ENCODE measurements at places on chromosomes 4 and X.

DNA sequence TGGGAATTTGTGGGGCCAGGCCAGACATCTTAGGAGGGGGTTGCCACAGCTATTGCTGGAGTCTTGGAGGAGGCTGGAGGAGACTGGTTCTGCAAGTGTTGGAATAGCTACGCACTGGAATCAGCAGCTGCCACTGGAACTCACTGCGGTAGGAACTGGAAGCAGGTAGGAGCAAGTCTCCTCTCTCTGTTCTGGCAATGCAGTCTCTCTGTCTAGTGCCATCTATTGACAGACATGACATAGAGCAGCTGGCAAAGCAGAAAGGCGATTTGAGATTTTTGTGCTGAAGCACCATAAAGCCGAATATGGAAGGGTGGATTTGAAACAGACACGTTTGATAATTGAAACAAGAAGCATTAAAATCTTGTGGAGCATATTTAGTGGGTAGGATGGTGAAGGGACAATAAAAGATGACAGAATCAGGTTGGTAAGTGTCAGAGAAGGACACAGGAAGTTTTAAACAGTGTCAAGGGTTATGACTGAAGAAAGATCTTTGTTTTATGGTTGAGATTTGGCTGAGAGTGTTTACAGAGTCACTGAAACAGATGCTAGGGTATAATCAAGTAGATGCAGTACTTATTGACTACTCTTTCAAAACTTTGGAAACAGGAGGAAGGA is 23.5 kb upstream of the SYNPO2 start:
- DNase-seq, result peak; percentile 49

DNA sequence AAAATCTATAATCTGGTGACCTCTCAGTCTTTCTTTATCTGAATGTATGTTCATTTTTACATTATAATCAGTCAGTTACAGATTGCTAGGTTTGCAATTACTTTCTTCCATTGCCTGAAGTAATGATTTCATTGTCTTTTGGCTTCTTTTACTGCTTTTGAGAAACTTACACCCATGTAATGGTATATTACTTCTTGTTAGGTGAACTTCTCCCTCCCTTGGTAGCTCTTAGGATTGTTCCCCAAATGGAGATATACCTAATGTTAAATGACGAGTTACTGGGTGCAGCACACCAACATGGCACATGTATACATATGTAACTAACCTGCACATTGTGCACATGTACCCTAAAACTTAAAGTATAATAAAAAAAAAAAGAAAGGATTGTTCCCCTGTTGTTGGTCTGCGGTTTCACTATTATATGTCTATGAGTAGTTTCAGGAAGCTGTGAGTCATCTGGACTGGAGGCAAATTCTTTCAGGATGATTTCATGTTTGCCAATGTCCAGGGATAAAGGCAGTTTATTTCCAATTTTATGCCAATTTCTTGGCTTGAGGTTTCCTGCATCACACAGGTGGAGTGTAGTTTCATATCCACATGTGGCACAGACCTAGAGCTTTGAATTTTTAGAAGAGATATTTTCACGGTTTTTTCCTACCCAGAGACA is 21.8 kb downstream of the SPANXC start:
- no peak for DNase-seq

- no peak for DNase-seq
Measured at GRCh38 chr4:169437299-169438047, 166.7 kb upstream of the SH3RF1 start.

DNA sequence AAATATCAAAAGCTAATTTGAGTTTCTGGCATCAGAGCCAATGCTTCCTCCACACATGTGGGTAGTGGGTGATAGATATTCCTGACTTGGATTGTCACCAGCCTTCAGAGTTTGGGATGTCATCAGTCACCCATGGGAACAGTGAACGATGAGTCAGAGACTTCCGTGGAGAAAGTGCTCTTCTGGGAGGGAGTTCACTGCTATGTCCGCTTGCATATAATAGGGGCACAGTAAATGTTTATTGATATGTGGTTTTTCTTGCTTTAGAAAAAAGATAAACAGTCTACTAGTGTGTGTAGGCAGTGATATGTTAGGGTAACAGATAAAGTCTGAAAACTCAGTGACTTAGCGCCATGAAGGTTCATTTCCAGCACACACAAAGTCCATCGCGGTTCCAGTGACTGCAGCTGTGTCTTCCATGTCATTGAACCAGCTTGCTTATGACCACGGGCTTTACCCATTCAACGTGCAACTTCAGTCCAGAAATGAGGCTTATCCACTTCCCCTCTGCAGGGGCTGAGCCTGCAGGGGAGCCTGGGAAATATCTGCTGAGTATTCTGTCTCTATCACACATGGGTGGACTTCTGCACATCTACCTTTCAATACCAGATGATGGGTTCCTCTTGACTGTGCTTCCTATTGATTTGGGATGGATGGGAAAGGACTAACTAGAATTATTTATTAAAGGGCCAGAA is 87.7 kb upstream of the WWC2 start:
- DNase-seq, result no peak

GRCh38 chr4:80069837-80070731 is 2.9 kb downstream of the ANTXR2 start:
- DNase-seq, result no peak

DNA sequence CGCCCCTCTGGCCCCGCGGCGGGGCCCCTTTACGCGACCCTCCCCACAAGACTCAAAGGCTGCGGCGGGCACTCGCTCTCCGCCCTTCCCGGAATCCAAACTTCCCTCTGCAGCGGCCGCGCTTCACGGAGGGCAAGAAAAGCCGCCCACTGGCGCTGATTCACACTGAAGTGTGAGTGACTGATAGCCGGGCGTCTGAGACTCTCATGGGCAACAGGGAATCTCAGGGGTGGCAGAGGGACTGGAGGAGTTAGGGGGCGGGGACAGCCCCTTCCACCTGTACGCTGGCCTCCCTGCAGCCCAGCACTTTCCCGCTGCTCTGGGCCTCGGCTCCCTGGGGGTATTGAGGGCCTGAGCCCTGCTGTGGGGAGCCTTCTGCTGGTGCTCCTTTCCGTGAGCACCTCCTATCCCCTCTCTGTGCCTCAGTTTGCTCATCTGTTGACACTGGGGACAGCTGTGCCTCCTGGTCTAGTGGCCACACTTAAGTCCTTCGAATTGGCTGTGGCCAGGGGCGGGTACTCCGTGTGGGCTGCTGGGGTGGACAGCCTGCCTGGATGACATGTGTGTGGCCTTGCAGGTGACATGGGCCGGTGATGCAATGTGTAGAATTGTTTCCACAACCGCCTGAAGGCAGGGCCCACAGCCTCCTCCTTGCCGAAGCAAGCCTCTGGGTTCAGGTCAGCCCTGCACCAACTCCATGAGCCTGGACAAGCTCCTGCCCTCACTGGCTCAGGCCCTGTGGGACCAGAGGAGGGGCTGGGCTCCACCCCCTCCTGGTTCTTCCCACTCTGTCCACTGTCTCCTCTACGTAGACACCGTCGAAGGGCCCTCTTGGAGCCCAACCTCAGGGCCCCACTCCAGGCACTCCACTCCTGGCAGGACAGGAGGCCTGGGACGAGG is 951 bp downstream of the SH3BP2 start:
- DNase-seq, result no peak

- no peak for DNase-seq
Measured at GRCh38 chrX:40054793-40055192, 43.0 kb downstream of the BCOR start.

DNA sequence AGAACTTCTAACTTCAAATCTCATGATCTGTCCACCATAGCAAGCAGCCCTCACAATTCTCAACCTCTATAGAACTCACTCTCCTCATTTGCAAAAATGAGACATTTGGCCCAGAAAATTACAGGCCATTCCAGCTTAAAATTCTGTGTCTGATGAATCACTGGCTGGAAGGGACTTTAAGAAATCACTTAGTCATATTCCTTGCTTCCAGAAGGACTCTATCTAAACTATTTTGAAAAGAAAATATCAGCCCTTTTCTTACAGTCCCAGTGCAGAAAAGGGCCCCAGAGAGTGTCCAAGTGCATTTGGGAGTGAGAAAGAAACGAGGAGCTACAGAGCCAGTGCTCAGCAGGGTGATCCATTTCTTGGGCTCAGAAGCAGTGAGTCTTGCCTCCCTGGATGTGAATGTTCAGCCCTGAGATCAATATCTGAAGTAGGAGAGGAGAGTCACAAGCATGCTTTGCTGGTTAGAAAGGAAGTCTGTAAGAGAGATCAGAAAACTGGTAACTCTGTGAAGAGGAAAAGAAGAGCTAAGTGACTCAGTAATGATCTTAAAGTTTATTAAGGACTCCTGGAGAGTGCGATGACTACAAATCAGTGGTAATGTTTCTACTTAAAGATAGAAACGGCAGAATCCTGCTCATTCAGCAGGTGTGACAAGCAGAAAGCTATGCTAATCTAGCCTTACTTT is 139.8 kb downstream of the PALLD start:
- no peak for DNase-seq

- DNase-seq, result no peak
Measured at GRCh38 chr4:163111588-163111987, 55.1 kb downstream of the NAF1 start.

DNA sequence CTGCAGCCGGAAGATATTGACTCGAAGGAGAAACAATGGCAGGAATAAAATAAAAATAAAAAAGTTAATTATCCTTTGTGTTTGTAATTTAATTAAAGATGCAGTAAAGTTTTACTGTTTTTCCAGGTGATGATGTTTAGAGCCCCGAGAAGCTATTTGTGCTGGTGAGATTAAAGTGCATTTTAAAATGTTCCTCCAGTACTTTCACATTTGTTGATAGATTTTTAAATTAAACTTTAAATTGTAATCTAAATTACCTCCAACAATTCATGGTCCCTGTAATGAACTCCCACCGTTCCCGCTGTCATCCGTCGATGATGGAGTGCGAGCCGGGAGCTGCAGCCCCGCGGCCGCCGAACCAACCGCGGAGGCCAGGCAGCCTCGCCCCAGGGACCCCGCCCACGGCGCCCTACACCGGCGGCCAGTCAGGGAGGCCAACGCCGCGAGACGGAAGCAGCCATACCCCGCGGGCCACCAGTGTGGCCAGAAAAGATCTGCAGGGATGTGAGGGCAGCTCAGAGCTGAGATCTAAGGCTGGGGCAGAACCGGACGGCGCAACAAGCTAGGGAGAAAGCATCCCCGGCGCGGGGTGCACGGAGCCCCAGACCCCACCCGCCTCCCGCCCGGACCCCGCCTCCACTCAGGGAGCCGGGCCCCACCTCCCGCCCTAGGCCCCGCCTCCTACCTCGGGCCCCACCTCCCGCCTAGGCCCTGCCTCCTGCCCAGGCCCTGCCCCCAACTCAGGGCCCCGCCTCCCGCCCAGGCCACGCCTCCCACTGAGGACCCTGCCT is 104.0 kb downstream of the FAM53A start:
- DNase-seq, result no peak

- DNase-seq, result no peak
Measured at GRCh38 chrX:27519226-27519625, 56.1 kb upstream of the PPP4R3C start.

DNA sequence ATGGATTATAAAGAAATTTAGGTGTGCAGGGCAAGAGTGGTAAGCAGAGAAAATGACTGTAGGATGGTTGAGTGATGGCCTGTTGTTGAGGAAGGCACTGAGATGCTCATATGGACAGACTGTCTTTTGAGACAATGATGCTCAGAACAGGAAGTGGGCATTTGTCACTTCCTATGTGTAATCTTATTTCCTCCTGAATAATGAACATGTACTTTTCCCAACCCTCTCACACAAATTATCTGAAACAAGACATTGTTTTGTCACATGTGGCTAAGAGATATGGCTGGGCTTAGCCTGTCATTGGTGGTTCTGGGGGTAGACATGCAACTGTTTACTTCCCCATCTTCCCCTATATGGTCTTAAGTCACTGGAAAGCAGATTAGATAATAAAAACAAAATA is 240.5 kb downstream of the CFAP47 start:
- DNase-seq, result no peak

DNA sequence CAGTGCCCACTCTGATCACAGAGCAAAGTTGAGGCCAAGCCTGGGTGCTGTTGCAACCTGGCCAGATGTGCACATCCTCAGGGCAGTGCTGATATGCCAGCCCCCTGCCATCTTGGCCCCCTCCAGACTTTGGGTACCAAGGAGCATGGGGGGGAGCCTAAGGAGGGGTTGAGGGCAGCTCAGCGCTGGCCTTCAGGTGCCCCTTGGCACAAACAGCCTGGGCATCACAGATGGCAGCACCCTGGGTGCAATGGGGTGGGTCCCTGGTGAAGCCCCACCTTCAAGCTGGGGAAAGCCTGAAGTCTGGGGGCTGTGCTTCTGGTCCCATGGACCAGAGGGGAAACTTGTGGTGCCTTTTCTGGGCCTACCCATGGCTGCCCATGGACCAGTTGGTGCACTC is 163.0 kb downstream of the FAM47A start:
- DNase-seq, result no peak

GRCh38 chr4:1327526-1328266 is 19.3 kb upstream of the UVSSA start:
- DNase-seq, result no peak

DNA sequence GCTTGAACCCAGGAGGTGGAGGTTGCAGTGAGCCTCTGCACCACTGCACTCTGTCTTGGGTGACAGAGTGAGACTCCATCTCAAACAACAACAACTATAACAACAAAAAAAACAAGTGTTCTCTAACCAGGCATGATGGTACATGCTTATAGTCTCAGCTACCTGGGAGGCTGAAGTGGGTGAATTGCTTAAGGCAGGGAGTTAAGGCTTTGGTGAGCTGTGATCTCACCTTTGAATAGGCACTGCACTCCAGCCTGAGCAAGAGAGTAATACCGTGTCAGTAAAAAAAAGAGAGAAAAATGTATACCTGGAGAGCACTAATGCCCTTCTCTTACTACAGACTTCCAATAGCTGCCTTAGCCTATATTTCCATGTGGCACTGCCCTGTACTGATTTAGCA is 18.9 kb upstream of the USP9X start:
- no peak for DNase-seq

GRCh38 chr4:4694296-4694772 is 152.5 kb upstream of the STX18 start:
- DNase-seq, result no peak

DNA sequence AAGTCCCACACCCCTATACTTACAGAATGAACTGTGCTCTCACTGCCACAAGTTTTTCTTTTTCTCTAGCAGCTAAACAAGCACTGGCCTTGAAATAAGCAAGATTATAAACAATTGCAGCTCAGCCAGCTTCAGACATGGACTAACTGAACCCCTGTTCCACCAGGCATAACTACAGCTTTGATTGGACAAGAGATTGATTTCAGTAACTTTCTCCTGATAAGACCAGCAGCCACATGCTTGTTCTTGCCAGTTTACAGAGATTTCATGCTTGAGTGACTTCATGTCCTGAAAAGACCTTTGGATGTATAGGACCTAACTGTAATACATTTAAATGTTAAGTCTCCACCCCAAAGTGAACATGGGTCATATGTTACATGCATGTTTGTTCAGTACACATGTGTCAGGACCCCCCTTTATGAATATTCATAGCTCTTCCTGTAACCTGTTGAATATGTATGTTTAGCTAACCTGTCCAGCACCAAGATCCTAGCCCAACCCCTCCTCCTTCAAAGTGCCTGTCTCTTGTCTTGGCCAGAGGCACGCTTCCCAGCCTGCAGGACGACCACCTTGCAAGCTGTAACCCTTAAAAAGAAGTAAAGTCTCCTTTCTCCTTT is 27.9 kb downstream of the ZNF275 start:
- DNase-seq, result peak; percentile 15

GRCh38 chrX:418927-419729 is 32.4 kb upstream of the PPP2R3B start:
- DNase-seq, result no peak

GRCh38 chrX:139484591-139484990 is 45.9 kb upstream of the F9 start:
- no peak for DNase-seq

- DNase-seq, result no peak
Measured at GRCh38 chr4:181685461-181685860, 557.7 kb upstream of the TENM3 start.

- DNase-seq, result no peak
Measured at GRCh38 chrX:25544641-25545040, 528.9 kb upstream of the ARX start.

GRCh38 chr4:155597933-155598451 is 68.7 kb upstream of the GUCY1A1 start:
- no peak for DNase-seq

Data from NCI-H524 (cell line).